Stimulated activated CD8-positive, alpha-beta memory T cell treated with anti-CD3 and anti-CD28 coated beads, Interleukin-4, amount 100 ng/mL, for 1 hour (primary cell): ENCODE measurements at places on chromosomes 11 and 22.

DNA sequence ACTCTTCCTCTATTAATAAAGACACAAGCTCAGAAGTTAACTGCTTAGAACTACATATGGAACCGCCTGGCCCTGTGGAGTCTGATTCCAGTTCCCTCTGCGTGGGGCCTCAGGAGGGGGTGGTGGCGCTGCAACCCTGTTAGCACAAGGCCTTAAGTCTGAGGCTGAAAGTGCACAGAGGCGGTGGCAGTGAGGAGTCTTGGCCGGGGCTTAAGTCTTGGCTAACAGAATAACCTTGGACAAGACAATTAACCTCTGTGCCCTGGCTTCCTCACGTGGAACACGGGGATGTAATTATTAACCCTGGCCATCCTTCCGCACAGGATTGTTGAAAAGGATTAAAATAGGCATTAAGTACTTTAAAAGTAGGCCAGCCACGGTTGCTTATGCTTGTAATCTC is 191.5 kb downstream of the CEP164 start:
- no peak for DNase-seq

GRCh38 chr22:20426259-20426615 is 11.4 kb downstream of the SCARF2 start:
- no peak for DNase-seq

DNA sequence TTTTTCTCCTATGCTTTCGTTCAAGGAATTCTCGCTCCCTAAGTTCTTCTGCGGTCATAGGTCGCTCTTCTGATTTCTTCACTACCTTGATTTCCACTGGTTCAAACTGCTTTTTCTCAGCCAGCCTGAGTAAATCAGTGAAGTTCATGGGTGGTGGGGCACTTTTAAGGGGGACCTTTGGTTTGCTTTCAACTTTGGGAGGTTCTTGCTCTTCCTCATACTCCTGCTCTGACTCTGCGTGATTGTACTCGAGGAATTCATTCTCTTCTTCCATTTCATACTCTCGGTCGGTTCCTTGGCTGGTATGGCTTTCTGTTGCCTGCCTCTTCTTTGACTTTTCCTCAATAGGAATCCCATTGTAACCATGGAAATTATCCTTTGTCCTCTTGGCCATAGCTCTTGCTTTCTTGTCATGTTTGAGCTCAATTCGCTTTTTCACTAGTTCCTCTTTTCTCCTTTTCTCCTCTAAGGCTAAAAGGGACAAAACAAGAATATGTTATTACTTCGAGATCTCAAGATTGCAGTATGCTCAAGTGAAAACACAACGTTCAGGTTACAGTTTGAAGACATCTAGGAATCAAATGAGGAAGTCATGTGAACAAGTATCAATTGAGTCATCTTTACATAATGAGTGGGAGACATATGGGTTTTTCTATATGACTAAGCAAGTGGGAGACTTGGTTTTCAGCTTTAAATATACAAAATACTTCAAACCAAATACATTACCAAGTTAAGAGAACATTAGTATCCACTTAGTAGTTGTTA is 16.2 kb downstream of the MISFA start:
- no peak for DNase-seq

GRCh38 chr11:117958949-117959348 is 27.2 kb upstream of the IL10RA start:
- DNase-seq, result no peak

- no peak for DNase-seq
Observed at GRCh38 chr11:59511675-59512074, 336 bp downstream of the OR4D9 start.

DNA sequence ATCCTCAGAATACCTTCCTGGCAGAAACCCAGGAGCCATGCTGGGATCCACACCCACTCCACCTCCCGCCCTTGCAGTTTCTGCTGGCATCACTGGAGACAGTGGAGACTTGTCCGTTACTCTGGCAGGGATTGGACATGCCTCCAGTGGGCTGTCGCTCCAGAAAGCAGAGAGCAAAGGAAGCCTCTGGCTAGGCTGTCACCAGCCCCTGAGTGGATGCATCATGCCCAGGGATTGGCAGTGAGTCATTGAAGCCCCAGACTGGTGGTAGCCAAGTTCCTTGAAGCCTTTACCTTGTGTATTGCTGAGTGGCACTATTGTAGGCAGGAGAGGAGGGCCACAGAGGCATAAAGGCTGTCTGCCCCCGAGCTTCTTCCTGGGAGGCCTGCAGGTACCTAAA is 34.8 kb upstream of the E2F8 start:
- no peak for DNase-seq

DNA sequence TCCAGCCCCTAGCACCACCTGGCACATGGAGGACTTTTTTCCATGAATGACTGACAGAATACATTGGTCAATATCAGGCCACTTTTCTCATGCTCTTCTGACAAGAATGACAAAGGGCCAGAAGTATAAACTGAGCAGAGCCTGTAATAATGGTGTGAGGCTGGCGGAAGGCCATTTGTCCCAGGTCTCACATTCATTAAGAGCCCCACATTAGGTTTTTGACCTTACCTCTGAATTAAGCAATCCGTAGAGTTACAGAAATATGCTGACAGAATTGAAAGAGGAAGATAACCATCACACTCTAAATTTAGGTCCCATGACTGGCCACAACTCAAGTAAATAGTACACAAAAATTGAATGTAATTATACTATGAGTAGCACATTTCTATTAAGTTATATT is 55.2 kb downstream of the SYT9 start:
- no peak for DNase-seq

DNA sequence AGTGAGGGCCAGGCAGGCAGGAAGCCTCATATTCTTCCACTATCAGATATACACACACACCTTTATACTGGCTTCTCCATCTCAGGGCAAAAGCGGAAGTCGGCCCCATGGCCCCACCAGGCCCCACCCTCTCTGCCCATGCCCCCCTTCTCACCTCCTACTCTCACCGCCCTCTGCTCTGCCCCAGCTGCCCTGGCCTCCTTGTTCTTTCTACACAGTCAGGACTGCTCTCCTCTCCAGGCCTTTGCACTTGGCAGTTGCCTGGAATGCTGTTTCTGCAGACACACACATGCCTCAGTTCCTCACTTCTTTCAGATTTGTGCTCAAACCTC is 25.3 kb downstream of the OTOG start:
- DNase-seq, result no peak

DNA sequence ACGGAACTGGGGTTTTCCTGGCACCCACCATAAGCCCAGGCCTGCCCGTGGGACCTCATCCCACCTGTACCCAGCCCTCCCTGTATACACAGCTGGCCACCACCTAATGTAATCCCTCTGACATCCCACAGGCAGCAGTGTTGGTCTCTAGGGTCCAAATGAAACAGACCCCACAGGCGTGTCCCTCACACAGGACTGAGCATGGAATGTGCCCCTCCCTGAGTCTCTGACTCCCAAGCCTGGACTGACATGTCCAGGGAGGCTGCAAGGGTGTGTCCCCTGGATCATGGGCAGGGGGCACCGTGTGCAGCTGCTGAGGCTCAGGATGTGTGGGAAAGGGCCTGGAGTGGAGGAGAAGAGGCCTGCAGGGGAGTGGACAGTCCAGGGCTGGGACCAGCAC is 50.6 kb upstream of the PPARA start:
- DNase-seq, result no peak

GRCh38 chr22:34669001-34669400 is 397.0 kb upstream of the ISX start:
- no peak for DNase-seq

GRCh38 chr11:118370774-118371173 is 11.4 kb downstream of the UBE4A start:
- no peak for DNase-seq

GRCh38 chr11:128893578-128894285 is 2.6 kb downstream of the KCNJ5 start:
- DNase-seq, result no peak

- no peak for DNase-seq
Observed at GRCh38 chr11:129817534-129818051, 1.9 kb downstream of the TMEM45B start.

- no peak for DNase-seq
Observed at GRCh38 chr11:8192016-8192895, 23.4 kb upstream of the RIC3 start.

GRCh38 chr11:69552951-69553350 is 71.5 kb downstream of the LINC01488 start:
- no peak for DNase-seq

- DNase-seq, result no peak
Observed at GRCh38 chr22:32336771-32337424, 20.8 kb upstream of the RFPL3 start.
